GOT3 (cell line): ENCODE measurements at places on chromosomes 4 and X.

DNA sequence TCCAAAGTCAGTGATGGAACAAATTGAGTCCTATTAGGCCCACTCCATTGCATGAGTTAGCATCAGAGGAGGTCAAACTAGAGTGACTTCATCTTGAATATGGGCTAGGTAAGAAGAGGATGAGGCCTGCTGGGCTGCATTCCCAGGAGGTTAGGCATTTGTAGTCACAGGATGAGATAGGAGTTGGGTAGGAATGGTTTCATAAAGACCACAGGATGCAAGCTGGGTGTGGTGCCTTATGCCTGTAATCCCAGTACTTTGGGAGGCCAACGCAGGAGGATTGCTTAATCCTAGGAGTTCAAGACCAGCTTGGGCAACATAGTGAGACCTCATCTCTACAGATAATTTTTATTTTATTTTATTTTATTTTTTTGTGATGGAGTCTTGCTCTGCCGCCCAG is 26.8 kb downstream of the PDGFRA start:
- DNase-seq: no peak

GRCh38 chrX:102712216-102712966 is at the start of gene GPRASP2:
Gene GPRASP2, plus strand, starts transcription at chrX:102712448. Its CDS starts 2,422 bp downstream, at chrX:102714870.
- DNase-seq: no peak

DNA sequence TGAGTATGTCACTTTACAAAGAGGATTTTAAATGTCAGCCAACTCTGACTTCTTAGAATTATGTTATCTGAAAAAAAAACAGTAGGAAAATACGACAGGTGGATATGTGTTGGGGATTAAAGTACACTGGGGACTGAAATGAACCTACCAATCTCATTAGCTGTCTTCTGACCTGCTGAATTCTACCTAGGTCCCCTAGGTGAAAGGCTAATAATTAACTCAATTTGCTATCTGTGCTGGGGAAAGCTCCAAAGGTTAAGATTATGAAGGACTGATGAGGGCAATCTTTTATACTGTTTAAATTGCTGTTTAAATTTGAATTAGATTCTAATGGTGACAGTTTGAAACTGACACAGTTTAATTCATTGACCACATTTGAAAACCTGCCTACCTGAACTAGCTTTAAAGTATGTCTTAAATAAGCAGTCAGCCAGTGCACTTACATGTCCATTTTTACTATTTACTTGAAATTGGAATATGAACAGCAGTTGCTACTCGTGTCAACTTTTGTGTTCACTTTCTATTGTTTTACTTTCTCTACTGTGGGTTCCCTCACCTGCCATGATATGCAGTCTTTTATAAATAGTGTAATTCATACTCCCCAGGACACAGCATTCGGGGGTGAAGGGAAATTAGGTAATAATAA is 977.3 kb downstream of the C4orf33 start:
- DNase-seq: no peak

- no peak for DNase-seq
Observed at GRCh38 chr4:89570931-89571330, 263.3 kb upstream of the GPRIN3 start.

GRCh38 chr4:40840255-40840984 is 90.7 kb downstream of the NSUN7 start:
- DNase-seq: no peak
